ENCODE measurements at places on chromosomes 5 and 9. TPM values are rescaled to one million over a fixed set of nuclear protein-coding genes. Genes with fewer than 3 reads are reported as not detected.

GRCh38 chr5:44795496-44795895 is 13.3 kb upstream of the MRPS30 start:
- no peak for DNase-seq
- no peaks in the 10 kb centered on the region for H3K36me3 ChIP-seq
- H3K4me3 ChIP-seq, result no peak overlapping the region
- no peaks in the 10 kb centered on the region for H3K27me3 ChIP-seq

DNA sequence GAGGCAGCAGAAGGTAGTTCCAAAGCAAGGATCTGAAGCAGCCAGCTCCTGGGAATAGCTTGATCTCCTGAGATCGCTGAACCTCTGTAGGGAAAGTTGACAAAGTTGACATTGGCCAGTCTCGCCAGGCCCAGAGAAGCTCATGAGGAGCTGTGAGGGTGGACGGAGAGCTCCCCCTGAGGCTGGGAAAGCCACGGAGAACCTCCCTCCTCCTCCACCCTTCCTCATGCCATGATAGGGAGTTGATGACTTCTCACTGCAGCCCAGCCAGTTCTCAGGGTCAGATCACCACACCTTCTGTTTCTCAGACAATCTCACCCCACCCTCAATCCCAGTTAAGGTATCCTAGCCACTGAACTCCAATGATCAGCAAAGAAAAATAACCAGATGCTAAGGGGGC is 30.4 kb upstream of the KCNV2 start:
- DNase-seq, result no peak
- H3K27ac ChIP-seq, result no peak overlapping the region
- no peaks in the 10 kb centered on the region for H3K4me1 ChIP-seq
- H3K36me3 ChIP-seq, result no peaks in the 10 kb centered on the region
- H3K27me3 ChIP-seq, result no peaks in the 10 kb centered on the region

DNA sequence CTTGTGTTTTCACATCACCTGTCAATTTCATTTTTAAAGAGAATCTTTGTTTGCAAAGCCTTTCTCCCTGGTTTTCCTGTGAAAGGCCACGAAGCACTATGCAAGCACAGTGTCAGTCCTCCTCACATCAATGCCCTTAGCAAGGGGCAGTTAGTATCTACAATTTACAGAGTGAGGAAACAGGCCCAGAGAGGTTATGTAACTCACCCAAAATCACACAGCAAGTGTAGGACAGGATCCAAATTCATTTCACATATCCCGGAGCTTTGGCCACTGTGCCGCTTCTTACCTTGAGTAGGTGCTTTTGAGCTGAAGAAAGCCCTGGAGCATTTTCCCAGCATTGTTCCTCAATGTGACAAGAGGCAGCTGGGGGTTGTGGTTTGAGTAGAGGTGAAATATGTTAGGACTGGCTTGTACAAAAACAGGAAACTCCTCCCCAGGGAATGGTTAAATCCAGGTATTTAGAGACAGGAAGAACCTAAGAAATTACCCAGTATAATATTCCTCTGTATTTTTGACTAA is 283.8 kb downstream of the NTRK2 start:
- no peaks in the 10 kb centered on the region for H3K4me1 ChIP-seq
- no peak overlapping the region for H3K4me3 ChIP-seq
- no peaks in the 10 kb centered on the region for H3K36me3 ChIP-seq
- no peak for DNase-seq
- H3K27me3 ChIP-seq, result no peaks in the 10 kb centered on the region

DNA sequence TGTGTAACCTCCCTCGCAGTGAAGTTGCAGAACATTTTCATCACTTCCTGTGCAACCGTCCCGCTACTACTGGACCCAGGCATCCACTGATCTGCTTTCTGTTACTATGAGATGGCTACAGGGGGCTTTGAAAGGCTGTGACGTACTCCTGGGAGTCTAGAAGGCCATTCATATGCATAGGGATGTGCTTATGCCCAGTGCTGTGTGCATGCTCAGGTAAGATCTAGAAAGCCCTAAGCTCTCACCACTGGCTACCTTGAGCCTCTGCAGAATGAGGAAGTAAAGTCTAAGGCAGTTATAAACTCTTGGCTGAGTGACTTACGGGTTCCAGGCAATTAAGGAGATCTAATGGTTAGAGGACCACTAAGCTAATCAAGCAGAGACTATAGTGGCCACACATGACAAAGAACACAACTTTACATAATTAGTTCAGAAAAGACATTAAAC is 11.8 kb downstream of the HNRNPAB start:
- no peaks in the 10 kb centered on the region for H3K4me1 ChIP-seq
- H3K27ac ChIP-seq, result no peak overlapping the region
- no peak overlapping the region for H3K4me3 ChIP-seq
- peaks cover 34% of the 10 kb centered on the region for H3K36me3 ChIP-seq
- H3K27me3 ChIP-seq, result no peaks in the 10 kb centered on the region
- no peak for DNase-seq

GRCh38 chr9:86389628-86390027 is 35.4 kb upstream of the TUT7 start:
- H3K27ac ChIP-seq, result no peak overlapping the region
- H3K27me3 ChIP-seq, result no peaks in the 10 kb centered on the region
- no peak for DNase-seq
- no peaks in the 10 kb centered on the region for H3K4me1 ChIP-seq
- H3K4me3 ChIP-seq, result no peak overlapping the region

- no peak overlapping the region for H3K27ac ChIP-seq
- no peaks in the 10 kb centered on the region for H3K36me3 ChIP-seq
- no peak for DNase-seq
- H3K4me1 ChIP-seq, result no peaks in the 10 kb centered on the region
- H3K4me3 ChIP-seq, result no peak overlapping the region
These were observed 79.8 kb downstream of the C5orf15 start for GRCh38 chr5:133888625-133888991.

DNA sequence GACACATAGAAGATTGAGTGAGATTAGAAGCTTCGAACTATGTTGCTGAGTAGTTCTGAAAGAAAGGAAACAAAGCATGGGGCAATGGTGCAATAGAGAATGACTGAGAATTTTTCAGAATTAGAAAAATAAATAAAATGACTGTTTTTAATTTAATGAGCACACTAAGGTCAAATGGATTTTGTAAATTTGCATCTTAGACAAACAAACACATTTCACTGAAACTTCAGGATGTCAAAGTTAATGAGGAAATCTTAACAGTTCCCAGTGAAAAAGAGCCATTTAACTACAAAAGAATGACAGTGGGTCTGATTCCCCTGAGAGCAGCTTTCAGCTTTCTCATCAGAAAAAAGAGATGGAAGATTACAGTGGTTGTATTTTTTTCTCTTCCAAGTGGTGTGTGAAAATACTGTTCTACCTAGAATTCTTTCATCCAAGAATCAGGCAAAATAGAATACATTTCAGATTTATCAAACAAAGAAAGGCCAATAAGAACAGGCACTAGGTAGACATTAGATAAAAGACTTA is 591.9 kb downstream of the SEMA5A start:
- H3K36me3 ChIP-seq, result no peaks in the 10 kb centered on the region
- no peaks in the 10 kb centered on the region for H3K4me1 ChIP-seq

GRCh38 chr5:76548525-76549229 is 74.5 kb downstream of the F2RL2 start:
- peaks cover 32% of the 10 kb centered on the region for H3K4me1 ChIP-seq
- H3K27ac ChIP-seq, result peak overlapping the region; percentile 78
- no peaks in the 10 kb centered on the region for H3K36me3 ChIP-seq
- no peaks in the 10 kb centered on the region for H3K27me3 ChIP-seq
- no peak overlapping the region for H3K4me3 ChIP-seq
- no peak for DNase-seq

DNA sequence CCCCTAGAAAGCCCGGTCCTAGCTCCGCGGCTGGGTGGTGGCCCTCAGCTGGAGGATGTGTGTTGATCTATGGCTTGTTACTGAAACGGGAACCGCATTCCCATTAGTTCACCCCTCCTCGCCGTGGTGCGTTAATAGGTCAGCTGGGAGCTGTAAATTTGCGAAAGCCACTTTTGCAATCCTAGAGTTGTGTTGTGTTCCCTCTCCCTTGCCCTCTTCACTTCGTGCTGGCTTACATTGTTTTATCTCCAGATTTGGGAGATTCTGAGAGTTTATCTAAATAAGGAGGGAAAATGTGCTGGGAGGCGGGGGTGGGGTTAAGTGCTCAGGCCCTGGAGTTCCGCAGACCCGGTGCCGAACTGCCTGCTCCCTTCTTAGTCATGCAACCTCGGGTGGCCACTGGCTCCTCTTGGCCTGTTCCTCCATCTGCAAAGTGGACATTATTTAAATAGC is 62.8 kb downstream of the HMCN2 start:
- no peaks in the 10 kb centered on the region for H3K36me3 ChIP-seq
- H3K4me1 ChIP-seq, result no peaks in the 10 kb centered on the region
- no peak for DNase-seq
- H3K27me3 ChIP-seq, result no peaks in the 10 kb centered on the region
- H3K27ac ChIP-seq, result no peak overlapping the region

GRCh38 chr5:146789712-146790653 is 88.6 kb downstream of the PPP2R2B start:
- H3K4me1 ChIP-seq, result no peaks in the 10 kb centered on the region
- no peak overlapping the region for H3K27ac ChIP-seq
- no peaks in the 10 kb centered on the region for H3K27me3 ChIP-seq
- DNase-seq, result no peak
- H3K36me3 ChIP-seq, result no peaks in the 10 kb centered on the region

DNA sequence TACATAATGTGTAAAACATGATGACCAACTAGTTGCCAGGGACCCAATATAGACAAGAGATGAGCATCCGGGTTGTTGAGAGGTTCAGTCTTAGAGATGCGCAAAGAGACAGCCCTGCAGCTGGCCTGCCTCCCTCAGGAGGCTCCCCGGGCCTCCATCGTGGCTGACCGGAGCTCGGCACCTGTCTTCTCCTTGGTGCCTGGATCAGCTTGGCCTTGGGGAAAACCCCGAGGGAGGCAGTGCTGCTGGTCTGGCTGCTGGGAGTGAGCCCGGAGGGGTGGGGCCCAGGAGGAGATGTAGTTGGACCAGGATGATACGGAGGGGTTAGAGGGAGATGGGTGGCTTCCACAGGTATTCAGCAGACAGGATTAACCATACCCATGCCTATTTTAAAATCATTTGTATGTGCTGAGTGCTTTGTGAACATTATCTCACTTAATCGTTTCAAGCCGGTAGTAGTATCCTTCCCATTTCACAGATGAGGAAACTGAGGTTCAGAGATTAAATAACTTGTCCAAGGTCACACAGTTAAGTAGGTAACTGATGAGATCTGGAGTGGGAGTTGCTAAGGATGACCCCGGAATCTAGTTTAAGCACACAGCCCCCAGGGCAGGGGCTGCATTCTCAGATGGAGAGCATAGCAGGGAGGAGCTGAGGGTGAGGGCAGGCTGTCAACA is 173.8 kb downstream of the COL23A1 start:
- H3K36me3 ChIP-seq, result no peaks in the 10 kb centered on the region
- H3K27me3 ChIP-seq, result 0 out of 2 replicates have a peak, but pooled peaks cover 1% of the 10 kb centered on the region
- no peak overlapping the region for H3K4me3 ChIP-seq
- no peak overlapping the region for H3K27ac ChIP-seq
- no peak for DNase-seq

DNA sequence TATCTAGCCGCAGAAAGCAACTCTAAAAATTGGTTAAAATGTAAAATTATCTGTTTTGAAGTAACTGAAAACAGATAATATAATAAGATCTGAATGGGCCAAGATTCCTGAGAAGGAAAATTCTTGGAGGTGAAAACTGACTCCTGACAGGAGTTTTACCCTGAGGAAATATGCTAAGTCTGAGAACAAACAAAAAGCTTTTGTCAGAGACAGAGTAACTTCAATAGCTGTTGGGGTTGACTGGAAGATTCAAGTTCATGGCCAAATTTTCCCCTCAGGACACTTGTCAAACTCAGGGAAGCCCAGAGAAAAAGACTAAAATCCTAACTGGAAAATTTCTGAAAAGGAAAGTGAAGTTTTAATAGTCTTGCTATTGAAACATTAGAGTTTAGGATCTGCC is 5.7 kb downstream of the PCDHB4 start:
- no peak overlapping the region for H3K4me3 ChIP-seq
- DNase-seq, result no peak
- no peaks in the 10 kb centered on the region for H3K27me3 ChIP-seq
- no peaks in the 10 kb centered on the region for H3K36me3 ChIP-seq

DNA sequence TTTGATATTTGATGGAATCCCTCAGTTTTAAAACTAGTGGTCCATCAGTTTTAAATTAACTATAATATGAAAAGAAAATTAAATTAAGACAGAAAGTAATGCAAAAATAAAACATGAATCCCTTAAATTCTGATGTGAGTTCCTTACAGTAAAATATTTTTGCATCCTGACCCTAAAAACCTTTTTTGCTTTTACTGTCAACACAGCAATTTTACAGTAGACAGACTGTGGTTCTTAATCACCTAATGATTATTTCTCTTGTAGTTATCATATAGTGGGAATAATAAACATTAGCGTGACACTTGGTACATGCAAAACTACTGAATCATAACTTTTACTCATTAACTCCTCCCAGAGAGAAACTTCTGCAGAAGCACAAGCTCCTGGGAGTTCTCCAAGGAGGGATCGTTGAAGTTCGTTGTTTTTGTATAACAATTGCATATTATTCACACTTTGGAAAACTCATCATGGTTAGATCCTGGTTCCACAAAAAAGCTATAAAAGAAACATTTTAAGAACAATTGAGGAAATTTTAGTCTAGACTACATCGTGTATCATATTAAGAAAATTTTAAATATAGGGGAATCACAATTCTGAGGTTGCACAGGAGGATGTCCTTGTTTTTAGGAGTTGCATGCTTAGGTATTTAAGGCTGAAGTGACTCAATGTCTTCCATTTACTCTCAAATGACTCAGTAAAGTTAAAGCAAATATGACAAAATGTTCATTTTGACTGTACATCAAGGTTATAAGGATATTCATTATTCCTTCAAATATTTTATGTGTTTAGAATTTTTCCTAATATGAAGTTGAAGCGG is 88.2 kb upstream of the NIPAL4 start:
- no peaks in the 10 kb centered on the region for H3K4me1 ChIP-seq
- no peaks in the 10 kb centered on the region for H3K27me3 ChIP-seq
- no peak for DNase-seq
- H3K4me3 ChIP-seq, result no peak overlapping the region
- peaks cover 15% of the 10 kb centered on the region for H3K36me3 ChIP-seq
- no peak overlapping the region for H3K27ac ChIP-seq

DNA sequence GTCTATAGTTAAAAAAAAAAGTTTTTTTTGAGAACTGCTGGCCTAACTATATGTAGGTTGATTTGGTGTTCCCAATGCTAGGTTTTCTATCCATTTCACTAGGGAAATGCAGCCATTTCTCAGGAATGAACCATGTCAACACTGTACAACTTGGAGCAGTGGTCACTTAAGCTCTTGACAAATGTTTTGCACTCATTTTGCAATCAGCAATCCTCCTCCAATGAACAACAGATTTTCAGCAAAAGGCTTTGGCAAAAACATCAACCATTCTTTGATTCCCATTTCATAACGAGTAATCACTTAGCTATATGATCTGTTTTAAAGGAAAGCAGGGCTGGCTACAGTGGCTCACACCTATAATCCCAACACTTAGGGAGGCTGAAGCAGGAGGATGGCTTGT is 17.9 kb downstream of the STRBP start:
- H3K27ac ChIP-seq, result no peak overlapping the region
- no peaks in the 10 kb centered on the region for H3K27me3 ChIP-seq
- no peaks in the 10 kb centered on the region for H3K4me1 ChIP-seq
- no peak overlapping the region for H3K4me3 ChIP-seq
- no peaks in the 10 kb centered on the region for H3K36me3 ChIP-seq

- no peaks in the 10 kb centered on the region for H3K36me3 ChIP-seq
- no peaks in the 10 kb centered on the region for H3K27me3 ChIP-seq
- DNase-seq, result no peak
- H3K4me3 ChIP-seq, result no peak overlapping the region
These were observed 399.7 kb downstream of the TLE1 start for GRCh38 chr9:81289622-81290021.

The ISL1 gene
- total RNA-seq, result not detected

The F2RL2 gene
- not detected for total RNA-seq

The ITK gene
- 0.80 TPM for total RNA-seq

The IER5L gene
- 1.2 TPM for total RNA-seq

The OLFM1 gene
- 0.21 TPM for total RNA-seq

The DRD1 gene
- total RNA-seq, result not detected

The PGM5 gene
- 0.19 TPM for total RNA-seq

The ADAMTS16 gene
- 0.08 TPM for total RNA-seq

The ACOT12 gene
- total RNA-seq, result not detected

The NDUFB6 gene
- total RNA-seq, result 51.2 TPM
